ENCODE measurements at places on chromosomes 13 and 19. TPM values are rescaled to one million over a fixed set of nuclear protein-coding genes. Genes with fewer than 3 reads are reported as not detected.

DNA sequence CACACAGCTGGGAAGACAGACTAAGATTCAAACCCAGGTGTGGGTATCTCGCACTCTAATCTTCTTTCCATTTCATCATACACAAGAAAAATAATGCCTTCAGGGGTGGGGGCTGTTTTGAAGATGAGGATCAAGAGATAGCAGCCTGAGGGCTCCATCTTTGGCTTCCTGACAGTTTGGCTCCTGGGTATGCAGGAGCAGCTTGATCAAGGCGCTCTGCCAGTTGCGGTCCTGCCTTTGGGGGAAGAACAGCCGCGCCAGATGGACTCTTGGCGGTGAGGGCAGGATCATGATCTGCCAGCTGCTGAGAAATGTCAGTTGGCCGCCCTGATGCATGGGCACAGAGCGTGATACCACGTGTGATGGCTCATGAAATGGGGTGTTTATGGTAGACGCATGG, 119.1 kb downstream of the IER2 start:
- no peak for DNase-seq

Gene PRR12
- 16.1 TPM for total RNA-seq

DNA sequence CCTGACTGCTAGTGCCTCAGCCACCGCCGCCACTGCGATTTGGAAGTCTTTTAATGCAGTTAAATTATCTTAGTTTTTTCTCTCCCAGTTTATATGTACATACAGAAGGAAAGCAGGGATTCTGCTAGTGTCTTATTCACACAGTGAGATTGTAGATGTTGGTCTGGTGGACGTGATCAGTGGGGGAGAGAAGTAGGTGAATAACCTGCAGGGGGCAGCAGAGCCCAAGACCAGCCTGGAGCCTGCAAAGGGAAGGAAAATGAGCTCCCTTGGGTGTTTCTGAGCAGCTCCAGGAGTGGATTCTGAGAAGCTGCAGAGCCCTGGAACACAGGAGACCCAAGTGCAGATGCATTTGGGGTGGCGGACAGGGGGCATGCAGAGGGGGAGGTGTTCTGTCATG, 26.3 kb downstream of the ZNF844 start:
- peak; percentile 72 for DNase-seq

DNA sequence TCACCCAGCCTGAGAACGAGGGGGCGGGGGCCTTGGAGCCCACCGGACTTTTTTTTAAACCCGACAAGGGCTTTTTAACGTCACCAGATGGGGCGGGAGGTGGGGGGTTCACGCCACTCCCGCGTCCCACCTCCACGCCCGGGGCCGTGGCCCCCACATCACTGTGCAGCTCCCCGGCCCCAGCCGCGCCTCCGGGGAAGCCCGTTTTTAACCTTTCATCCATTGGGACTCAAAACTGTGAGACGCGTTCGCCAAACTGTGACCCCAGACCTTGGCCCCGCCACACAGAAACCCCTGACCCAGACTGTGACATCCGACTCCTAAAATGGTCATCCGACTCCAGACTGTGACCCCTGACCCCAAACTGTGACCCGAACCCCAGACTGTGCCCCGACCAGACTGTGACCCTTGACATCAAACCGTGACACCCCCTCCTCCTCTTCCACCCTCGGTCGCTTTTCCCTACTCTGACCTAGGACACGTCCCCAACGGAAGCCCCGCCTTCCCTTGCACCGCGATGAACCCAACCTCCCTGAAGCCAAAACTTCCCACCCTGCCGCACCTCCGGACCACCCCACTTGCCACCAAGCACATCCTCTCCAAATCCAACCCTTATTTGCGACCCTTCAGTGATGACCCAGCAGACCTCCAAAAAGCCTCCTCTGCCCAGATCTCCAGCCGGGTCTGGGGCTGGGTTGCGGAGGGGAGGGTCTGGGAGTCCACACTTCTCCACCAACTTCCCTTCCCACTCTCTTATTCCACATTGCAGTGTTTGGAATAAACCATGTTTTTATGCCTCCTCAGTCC, 1.5 kb upstream of the GRWD1 start:
- no peak for DNase-seq

GRCh38 chr19:20923077-20923871, at the start of gene ZNF85:
TSS of gene ZNF85 (plus strand) at chr19:20923251. CDS start at chr19:20923401, 150 bp downstream.
- DNase-seq, result peak; percentile 94

DNA sequence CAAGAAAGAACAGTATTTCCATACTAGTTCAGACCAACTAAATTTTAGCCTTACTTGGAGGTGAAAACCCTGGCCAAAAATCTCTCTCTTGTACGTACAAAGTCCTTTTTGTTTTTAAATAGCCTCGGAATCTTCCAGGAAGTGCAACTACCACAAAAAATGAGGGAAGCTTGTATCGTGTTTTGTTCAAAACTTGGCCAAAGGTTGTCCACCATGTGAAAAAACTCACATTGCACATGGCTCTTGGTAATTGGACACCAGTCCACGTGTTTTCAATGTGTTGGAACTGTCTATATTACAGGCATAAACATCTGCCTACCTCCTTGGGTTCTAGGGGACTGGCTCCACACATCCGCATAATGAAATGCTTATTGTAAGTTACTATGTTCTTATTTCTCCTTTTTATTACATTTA, 15.2 kb upstream of the STRN4 start:
- no peak for DNase-seq

Gene RYR1
- 4.1 TPM for total RNA-seq

- DNase-seq, result no peak
Observed at GRCh38 chr13:71515744-71516038, 351.3 kb downstream of the DACH1 start.

GRCh38 chr13:69391756-69392155, 715.9 kb upstream of the ATXN8OS start:
- DNase-seq, result no peak

DNA sequence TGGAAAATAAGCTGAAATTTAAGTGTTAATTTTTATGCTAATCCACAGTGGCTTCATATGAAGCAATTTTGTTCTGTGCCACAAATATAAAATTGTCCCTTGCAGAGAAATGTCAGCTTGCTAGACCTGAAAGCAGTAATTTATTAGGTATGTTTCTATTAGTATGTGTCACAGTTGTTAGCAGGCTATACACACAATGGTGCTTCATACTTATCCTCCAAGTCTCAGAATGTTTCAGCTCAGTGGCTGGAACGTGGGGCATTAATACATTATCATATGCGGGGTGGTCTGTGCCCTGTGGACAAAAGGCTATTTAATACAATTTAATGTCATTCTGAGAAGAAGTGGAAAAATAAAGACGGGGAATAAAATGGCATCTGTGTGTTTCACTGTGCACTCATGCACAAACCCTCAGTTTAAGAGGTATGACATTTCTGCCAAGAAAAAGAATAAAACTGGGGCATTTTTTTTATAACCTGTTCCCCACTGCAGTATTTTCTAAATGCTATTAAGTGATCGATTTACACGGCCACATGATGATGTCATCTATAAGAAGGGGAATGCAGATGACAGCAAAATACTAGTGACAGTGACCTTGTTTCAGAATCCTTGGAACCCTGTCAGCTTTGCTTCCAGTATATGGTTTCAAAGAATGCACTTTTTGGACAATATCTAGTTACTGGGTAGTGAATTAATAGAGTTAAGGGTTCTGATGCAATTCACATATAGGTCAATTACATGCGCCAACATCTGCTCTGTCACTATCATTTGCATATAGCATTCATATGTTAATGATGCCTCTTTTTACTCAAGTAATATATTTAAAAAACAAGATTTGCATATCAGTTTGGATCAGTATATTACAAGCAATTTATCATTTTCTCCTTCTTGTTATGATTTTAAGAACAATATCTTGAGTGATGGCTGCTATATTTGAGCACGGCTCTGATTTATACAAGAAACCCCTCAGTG, 21.2 kb upstream of the ZNF536 start:
- no peak for DNase-seq

Gene ZNF599
- 7.4 TPM for total RNA-seq

GRCh38 chr13:94548821-94549231, 47.1 kb downstream of the TGDS start:
- DNase-seq, result peak; percentile 78

DNA sequence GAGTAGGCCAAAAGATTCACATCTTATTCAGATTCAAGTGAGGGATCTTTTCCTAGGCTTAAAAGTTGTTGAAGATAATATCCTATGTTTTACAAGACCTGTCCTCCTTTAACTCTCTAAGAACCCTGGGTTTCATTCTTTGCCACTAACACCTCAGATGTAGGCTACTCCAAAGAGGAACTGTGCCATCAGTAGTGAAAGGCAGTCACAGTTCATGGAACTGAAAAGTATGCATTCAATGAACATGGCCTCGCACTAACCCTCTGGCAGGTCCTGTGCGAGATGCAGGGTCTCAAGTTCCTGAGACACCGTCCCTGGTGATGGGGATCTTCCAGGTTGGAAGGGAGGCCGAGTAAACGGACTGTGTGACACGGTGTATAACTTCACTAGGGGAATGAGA, 4.3 kb downstream of the LGALS14 start:
- DNase-seq, result no peak

DNA sequence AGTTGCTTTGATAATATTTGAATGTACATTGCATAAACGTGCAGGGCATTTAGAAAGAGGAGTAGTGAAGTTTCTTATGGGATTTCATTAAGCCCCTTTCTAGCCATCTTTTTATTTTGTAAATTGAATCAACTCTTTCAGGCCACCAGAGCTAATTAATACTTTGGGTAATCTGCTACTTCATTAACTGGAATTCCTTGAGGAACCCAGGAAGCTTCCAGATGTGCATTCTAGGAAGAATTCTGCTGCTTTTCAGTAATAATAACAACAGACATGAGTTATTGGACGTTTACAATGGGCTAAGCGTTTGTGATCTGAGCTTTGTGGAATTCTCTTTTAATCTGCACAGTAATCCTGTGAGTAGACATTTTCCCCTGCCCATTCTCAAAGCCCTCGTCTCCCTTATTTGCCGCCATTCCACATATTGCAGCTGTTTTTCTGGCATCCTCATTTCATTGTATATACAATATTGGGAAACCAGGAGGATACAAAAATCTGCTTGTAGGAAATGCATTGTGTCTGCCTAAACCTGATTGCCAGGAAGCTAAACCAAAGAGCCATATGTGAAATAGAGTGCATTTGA, 103.9 kb downstream of the HS6ST3 start:
- DNase-seq, result no peak

DNA sequence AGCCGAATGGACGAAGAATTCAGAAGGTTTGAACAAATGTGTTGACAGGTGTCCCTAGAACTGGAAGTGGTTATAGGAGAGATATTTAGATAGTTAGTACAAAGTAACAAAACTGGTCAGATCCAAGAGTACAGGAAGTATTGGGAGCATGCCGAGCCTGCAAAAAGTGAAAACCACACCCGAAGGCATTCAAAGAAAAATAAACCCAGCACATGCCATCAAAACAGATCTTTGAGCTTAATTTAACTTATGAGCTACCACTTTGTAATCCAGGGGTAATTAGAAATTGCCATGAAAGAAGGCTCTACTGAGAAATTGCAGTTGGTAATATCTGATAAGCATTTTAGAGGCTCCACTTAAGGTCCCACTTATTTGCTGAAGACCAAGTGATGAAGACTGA, 214.2 kb downstream of the DNAJC15 start:
- no peak for DNase-seq

GRCh38 chr19:56678205-56678604, 6.6 kb upstream of the ZNF835 start:
- no peak for DNase-seq

DNA sequence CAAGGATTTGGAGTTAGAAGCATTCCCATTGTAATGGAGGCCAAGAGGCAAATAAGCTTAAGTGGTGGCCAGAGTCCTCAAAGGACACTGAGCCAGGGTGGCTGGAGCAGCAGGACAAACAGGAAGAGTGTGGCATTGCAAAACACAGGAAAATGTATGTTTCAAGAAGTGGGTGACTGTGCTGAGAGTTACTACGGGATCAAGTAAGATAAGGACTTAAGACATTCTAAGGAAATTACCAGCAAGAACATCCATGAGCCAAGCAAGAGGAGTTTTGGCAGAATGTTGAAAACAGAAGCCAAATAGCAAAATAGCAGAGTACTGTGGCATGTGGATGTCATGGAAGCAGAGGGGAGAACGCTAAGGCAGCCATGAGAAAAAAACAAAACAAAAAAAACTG, 104.2 kb downstream of the RAP2A start:
- no peak for DNase-seq

DNA sequence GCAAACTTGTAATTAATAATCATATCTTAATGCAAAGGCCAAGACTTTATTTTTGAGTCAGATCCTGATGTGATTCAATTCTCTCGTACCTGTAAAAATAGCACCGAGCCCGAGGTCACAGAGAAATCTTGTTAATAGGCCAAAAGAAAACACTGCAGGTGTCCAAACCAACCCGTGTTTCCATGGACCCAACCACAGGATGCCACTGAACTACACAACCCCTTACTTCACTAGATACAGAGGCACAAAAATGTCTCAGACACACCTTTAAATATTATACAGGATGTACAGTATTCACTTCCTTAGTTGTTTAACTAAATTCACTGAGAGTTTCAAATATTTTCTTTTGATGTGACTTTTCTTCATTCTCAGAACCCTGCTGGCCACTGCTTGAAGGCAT, 530.9 kb downstream of the MYO16 start:
- DNase-seq, result no peak
